A549 treated with AZD2906 at 1 μM for 4 hours (cell line): ENCODE measurements at places on chromosomes 6 and 20. TPM values are rescaled to one million over a fixed set of nuclear protein-coding genes. Genes with fewer than 3 reads are reported as not detected.

PPP1R11 gene
- 38.3 to 40.0 TPM (median 39.7 TPM) in 5 replicates for total RNA-seq

LY6G6C gene
- 0.08 to 0.14 TPM (median 0.09 TPM) in 3 of 5 replicates, not detected in the others for total RNA-seq

GGT7 gene
- total RNA-seq, result 5.7 to 8.2 TPM (median 7.8 TPM) in 5 replicates

BEND3 gene
- total RNA-seq, result 2.9 to 3.5 TPM (median 3.1 TPM) in 5 replicates

PTPRT gene
- total RNA-seq, result not detected in 5 replicates

EPHA7 gene
- total RNA-seq, result 0.03 to 0.13 TPM (median 0.06 TPM) in 5 replicates

TFAP2C gene
- total RNA-seq, result 10.9 to 12.8 TPM (median 11.7 TPM) in 5 replicates

TRIM15 gene
- total RNA-seq, result 0.03 to 0.24 TPM in 2 of 5 replicates, not detected in the others

ALDH8A1 gene
- total RNA-seq, result 0.08 to 0.17 TPM (median 0.13 TPM) in 5 replicates

EEF1A2 gene
- 138 to 177 TPM (median 153 TPM) in 5 replicates for total RNA-seq

CST4 gene
- total RNA-seq, result 0.14 TPM in 1 of 5 replicates, not detected in the others

CTSA gene
- 91.5 to 122 TPM (median 109 TPM) in 5 replicates for total RNA-seq

PHACTR1 gene
- 0.11 TPM in 1 of 5 replicates, not detected in the others for total RNA-seq

LEMD2 gene
- 34.7 to 43.0 TPM (median 39.8 TPM) in 5 replicates for total RNA-seq

LY6G5C gene
- 1.2 to 1.7 TPM (median 1.4 TPM) in 5 replicates for total RNA-seq

COL9A1 gene
- total RNA-seq, result 0.06 TPM in 1 of 5 replicates, not detected in the others

RNF144B gene
- total RNA-seq, result 0.11 to 0.58 TPM (median 0.41 TPM) in 5 replicates

GPLD1 gene
- total RNA-seq, result 0.81 to 1.2 TPM (median 1.0 TPM) in 5 replicates

ENPP1 gene
- 1.0 to 1.4 TPM (median 1.4 TPM) in 5 replicates for total RNA-seq

HMGCLL1 gene
- 0.06 to 0.30 TPM (median 0.09 TPM) in 5 replicates for total RNA-seq

PTCHD4 gene
- total RNA-seq, result 0.02 to 0.05 TPM (median 0.04 TPM) in 4 of 5 replicates, not detected in the other

PLAGL2 gene
- 16.9 to 18.6 TPM (median 18.0 TPM) in 5 replicates for total RNA-seq

LY86 gene
- not detected in 5 replicates for total RNA-seq
